Kidney (tissue), 22 donors: ENCODE measurements at places on chromosomes 5 and 9. TPM values are rescaled to one million over a fixed set of nuclear protein-coding genes. Genes with fewer than 3 reads are reported as not detected.

SPATA9 gene
- 1.0 TPM for total RNA-seq

DNA sequence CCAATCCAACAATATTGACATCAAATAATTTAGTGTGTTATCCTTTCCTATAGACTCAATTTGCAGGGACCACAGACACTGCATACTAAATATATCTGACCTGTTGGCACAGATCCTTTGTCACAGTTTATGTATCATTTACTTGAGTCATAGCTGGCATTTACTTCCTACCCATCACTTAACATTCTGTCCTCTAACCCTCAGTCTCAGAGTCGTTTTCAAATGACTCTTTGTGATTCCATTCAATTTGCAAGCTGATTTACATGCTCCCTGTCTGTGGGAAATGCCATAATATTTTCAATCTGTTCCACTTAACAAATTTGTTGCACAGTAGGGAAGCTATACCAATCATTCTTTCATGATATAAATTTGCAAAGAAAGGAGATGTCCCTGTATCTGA lies 265.7 kb upstream of the EDIL3 start:
- H3K27ac ChIP-seq, result no peak overlapping the region
- no peak for DNase-seq
- H3K4me3 ChIP-seq, result no peak overlapping the region
- H3K36me3 ChIP-seq, result no peaks in the 10 kb centered on the region

DNA sequence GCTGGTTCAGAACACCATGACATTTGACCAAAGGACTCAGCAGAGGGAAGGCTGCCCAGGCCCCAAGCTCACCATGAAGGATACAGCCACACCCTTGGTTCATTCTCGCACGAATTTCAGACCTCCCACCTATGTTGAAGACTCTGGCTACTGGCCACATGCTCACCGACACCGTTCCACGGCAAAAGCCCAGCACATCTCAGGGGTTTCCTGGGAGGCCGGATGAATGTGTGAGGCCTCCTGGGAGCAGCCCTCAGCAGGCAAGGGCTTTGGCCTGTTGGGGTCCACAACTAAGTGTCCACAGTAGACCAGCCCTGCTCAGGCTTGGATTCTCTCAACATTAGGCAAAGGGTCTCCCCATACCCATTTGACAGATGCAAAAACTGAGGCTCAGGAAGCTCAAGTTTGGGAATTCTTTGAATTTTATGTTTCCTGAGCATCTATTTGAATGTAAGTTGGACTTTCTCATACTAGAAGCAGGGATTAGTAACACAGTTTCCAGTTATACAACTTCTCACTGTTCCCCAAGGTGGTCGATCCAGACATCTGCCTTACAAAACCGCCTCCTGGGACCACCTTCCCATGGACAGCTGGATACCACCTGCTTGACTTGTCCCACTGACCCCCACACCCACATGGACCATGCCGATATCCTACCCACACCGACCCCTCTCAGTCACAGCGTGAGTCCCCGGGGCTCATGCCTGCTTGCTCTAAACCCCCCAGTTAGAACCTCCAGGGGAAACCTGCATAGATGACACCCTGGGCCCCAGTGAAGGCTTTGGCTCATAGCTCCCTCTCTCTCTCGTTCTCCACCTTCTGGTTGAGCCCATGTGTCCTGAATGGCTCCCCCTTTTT lies 27.9 kb downstream of the CCT5 start:
- no peaks in the 10 kb centered on the region for H3K4me1 ChIP-seq
- no peaks in the 10 kb centered on the region for H3K36me3 ChIP-seq
- no peak overlapping the region for H3K4me3 ChIP-seq
- H3K27me3 ChIP-seq, result no peaks in the 10 kb centered on the region
- no peak overlapping the region for H3K27ac ChIP-seq
- DNase-seq, result peak; percentile 19

OMD gene
- total RNA-seq, result 3.2 TPM

GRCh38 chr9:98796364-98797101 lies at the start of gene ANKS6:
ANKS6 (minus strand) TSS chr9:98796555; CDS start chr9:98796491, 64 bp downstream.
- no peaks in the 10 kb centered on the region for H3K36me3 ChIP-seq
- H3K27me3 ChIP-seq, result no peaks in the 10 kb centered on the region
- peak within 1 kb of the TSS; percentile 16 for H3K27ac ChIP-seq
- H3K4me1 ChIP-seq, result peaks cover 23% of the 10 kb centered on the region
- peak within 1 kb of the TSS; percentile 70 for H3K4me3 ChIP-seq

SLC25A2 gene
- total RNA-seq, result 0.94 TPM
